ENCODE measurements at places on chromosomes 4 and X.

- no peaks in the 10 kb centered on the region for H3K36me3 ChIP-seq
- H3K4me1 ChIP-seq, result no peaks in the 10 kb centered on the region
- no peak overlapping the region for H3K27ac ChIP-seq
- no peak overlapping the region for H3K4me3 ChIP-seq
Observed at GRCh38 chr4:60605646-60606354, 594.3 kb upstream of the ADGRL3 start.

- no peak overlapping the region for H3K4me3 ChIP-seq
- no peaks in the 10 kb centered on the region for H3K4me1 ChIP-seq
- no peaks in the 10 kb centered on the region for H3K36me3 ChIP-seq
Observed at GRCh38 chrX:16060252-16060651, 63.1 kb upstream of the GRPR start.

DNA sequence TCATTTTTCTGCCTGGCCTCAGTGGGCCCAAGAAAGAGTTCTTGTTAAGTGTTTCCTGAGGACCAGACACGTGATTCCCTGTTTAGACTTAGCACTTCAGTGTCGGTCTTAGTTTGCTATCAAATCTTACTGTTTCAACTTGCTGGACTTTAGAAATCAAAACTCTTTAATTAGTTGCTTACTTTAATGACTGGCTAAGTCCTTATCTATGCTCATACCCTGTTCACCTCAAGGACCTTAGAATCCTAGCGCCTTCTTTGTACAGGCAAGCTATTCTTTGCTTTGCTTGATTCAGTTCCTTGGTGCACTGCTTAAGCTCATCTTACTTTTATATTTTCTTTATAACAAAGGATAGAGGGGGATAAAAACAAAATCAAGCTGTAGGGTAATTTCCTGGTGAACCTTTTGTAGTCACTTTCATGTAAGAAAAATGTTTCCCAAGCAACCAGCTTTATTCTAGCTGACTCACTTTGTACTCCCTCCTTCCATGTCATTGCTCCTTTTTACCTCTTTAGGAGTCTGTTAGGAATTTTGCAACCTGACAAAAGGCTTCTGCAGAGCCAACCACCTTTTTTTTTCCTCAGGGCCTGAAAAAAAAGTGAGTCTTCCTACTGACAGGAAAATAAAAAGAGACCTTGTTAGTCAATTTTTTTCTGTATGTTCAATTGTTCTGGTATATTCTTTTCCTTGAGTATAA, 14.7 kb downstream of the WDR44 start:
- DNase-seq, result no peak
- H3K36me3 ChIP-seq, result no peaks in the 10 kb centered on the region
- H3K27me3 ChIP-seq, result no peaks in the 10 kb centered on the region
- no peak overlapping the region for H3K4me3 ChIP-seq
- H3K27ac ChIP-seq, result no peak overlapping the region

DNA sequence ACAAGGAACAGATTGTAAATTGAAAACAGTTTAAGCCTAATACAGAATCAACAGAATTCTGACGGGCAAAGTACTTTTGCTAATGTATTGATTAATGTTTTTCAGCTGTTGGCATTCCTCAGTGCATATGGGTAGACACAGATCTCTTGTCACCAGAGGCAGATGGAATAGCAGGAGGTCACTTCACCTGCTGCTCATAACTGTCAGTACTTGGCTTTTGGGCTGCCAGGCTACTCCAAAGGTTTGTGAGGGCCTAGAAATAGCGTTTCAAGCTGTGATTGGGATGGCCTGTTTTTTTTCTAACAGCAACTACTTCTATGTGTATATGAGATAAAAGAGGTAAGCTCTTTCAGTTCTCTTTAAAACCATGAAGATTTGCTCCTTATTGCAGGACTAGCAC, 307.5 kb upstream of the ANXA10 start:
- H3K27me3 ChIP-seq, result no peaks in the 10 kb centered on the region
- DNase-seq, result no peak
- H3K36me3 ChIP-seq, result no peaks in the 10 kb centered on the region

- H3K27me3 ChIP-seq, result peaks cover 76% of the 10 kb centered on the region
- no peaks in the 10 kb centered on the region for H3K36me3 ChIP-seq
- no peak for DNase-seq
- H3K4me1 ChIP-seq, result peaks cover 33% of the 10 kb centered on the region
- H3K4me3 ChIP-seq, result no peak overlapping the region
Observed at GRCh38 chr4:4856071-4857000, 3.1 kb upstream of the MSX1 start.

GRCh38 chrX:44747317-44747716, 96.5 kb upstream of the DUSP21 start:
- no peak for DNase-seq
- H3K27ac ChIP-seq, result no peak overlapping the region
- no peak overlapping the region for H3K4me3 ChIP-seq
- no peaks in the 10 kb centered on the region for H3K4me1 ChIP-seq

Data from effector memory CD4-positive, alpha-beta T cell (primary cell).